A549 treated with dexamethasone at 1 μM for 4 hours (cell line): ENCODE measurements at places on chromosomes 7 and 10. TPM values are rescaled to one million over a fixed set of nuclear protein-coding genes. Genes with fewer than 3 reads are reported as not detected.

Gene IL2RA
- not detected in 5 replicates for total RNA-seq

Gene SLC39A12
- total RNA-seq: not detected in 5 replicates

Gene DNAAF5
- total RNA-seq: 40.9 to 53.0 TPM (median 51.8 TPM) in 5 replicates

Gene LIPK
- not detected in 5 replicates for total RNA-seq

Gene VSTM4
- 0.24 to 0.42 TPM (median 0.35 TPM) in 5 replicates for total RNA-seq

Gene NEBL
- 7.4 to 14.0 TPM (median 12.9 TPM) in 5 replicates for total RNA-seq

Gene NODAL
- 0.05 TPM in 1 of 5 replicates, not detected in the others for total RNA-seq

Gene FAM180A
- total RNA-seq: 0.05 to 0.15 TPM (median 0.09 TPM) in 4 of 5 replicates, not detected in the other

Gene OR2A5
- total RNA-seq: not detected in 5 replicates

Gene MYL10
- total RNA-seq: not detected in 5 replicates

Gene ADCYAP1R1
- total RNA-seq: 0.02 to 0.07 TPM (median 0.06 TPM) in 5 replicates

Gene RNF32
- 0.70 to 2.1 TPM (median 1.5 TPM) in 5 replicates for total RNA-seq

Gene ZNF503
- total RNA-seq: 5.3 to 9.1 TPM (median 8.4 TPM) in 5 replicates

Gene CDHR1
- 0.05 to 0.15 TPM (median 0.11 TPM) in 5 replicates for total RNA-seq

Gene SPDYE2
- not detected in 5 replicates for total RNA-seq

Gene C10orf62
- total RNA-seq: 0.07 to 0.20 TPM (median 0.11 TPM) in 4 of 5 replicates, not detected in the other

Gene SHTN1
- total RNA-seq: 22.5 to 32.4 TPM (median 26.4 TPM) in 5 replicates

Gene ITIH5
- total RNA-seq: 0.04 to 0.14 TPM (median 0.08 TPM) in 5 replicates

Gene ABCB4
- 0.02 to 0.12 TPM (median 0.04 TPM) in 3 of 5 replicates, not detected in the others for total RNA-seq

Gene DDC
- 0.67 to 1.3 TPM (median 0.91 TPM) in 5 replicates for total RNA-seq

Gene FLNC
- 2.9 to 6.0 TPM (median 3.9 TPM) in 5 replicates for total RNA-seq

Gene OR2A7
- total RNA-seq: not detected in 5 replicates

Gene POP7
- total RNA-seq: 69.0 to 94.3 TPM (median 86.0 TPM) in 5 replicates
